Occipital lobe (tissue), 3 donors: ENCODE measurements at places on chromosomes 5 and 9. TPM values are rescaled to one million over a fixed set of nuclear protein-coding genes. Genes with fewer than 3 reads are reported as not detected.

Gene SLC6A18
- not detected for total RNA-seq

DNA sequence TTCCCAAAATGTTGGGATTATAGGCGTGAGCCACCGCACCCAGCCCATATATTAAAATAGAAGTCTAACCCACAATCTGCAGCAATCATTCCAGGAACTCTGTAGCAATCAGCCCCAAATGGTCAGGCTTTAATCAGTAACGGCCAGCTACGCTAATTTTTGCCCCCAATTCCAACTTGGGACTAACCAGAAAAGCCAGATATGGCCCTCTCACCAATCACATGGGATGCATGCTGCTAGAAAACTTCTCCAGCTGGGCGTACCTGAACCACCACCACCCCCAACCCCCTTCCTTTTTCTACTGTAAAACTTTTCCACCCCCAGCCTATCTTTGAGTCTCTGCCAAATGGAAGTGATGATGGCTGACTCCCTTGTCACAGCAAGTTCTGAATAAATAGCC lies 4.1 kb downstream of the SUSD1 start:
- DNase-seq, result no peak

DNA sequence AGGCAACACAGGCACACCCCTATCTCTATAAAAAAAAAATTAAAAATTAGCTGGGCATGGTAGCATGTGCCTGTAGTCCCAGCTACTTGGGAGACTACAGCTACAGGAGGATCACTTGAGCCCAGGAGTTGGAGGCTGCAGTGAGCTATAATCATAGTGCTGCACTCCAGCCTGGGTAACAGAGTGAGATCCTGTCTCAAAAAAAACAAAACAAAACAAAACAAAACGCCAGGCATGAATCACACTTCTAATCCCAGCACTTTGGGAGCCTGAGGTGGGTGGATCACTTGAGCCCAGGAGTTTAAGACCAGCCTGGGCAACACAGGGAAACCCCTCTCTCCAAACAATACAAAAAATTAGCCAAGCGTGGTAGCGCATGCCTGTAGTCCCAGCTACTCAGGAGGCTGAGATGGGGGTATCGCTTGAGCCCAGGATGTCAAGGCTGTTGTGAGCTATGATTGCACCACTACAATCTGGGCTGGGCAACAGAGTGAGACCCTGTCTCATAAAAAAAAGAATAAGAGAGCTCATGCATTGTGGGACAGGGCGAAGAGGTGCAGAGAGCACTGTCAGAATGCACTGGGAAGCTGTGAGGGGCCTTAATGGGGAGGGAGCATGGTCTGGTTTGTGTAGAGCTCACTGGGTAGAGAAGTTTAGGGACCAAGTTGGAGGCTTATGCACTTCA lies 8.4 kb upstream of the SAP30L start:
- no peak for DNase-seq

DNA sequence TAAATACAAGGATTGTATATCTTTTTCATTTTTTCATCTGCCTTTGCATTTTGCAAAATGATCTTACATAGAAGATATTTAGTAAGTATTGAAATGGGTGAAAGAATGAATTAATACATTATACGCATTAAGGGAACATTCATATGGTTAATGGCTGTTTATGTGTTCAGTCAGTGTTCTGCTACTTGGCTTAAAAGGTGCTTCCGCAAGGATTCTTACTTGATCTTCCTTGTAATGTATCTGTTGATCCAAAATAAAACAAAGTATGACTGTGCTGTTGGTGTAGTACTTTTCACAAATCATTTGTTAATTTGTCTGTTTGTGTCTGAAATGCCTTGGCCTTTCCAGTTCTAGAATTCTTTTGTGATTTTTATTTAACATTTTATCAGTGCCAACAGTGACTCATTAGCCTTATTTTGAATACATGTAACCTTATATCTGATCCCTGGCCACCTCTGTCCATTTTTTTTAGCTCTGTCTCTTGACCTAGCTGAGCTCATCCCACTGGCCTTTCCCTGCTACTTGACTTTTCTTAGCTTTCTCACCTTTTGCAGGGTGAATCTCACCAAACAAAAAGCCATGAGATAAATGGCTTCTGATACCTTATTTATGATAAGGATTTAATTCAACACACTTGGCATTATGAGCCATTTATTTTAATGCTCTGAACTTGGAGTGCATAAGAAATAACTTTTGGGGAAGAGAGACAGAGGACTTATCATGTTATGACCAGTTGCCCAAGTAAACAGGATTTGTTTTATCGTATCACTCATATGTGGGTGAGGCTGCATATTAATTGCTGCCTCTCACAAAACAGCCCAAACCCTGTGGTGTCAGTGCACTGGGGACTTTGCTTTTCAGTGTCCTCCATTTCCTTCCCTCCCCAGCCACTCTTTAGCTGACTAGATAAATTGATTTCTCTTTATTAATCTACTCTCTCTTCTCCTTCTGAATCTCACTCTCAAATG lies 340.3 kb downstream of the KDM4C start:
- DNase-seq, result no peak
